ENCODE measurements at places on chromosomes 13 and 19.
A peak's percentile ranks its signal among the peaks of the same experiment; 100 is the strongest.

- no peak for DNase-seq
Measured at GRCh38 chr19:18392926-18393325, 4.5 kb downstream of the LRRC25 start.

DNA sequence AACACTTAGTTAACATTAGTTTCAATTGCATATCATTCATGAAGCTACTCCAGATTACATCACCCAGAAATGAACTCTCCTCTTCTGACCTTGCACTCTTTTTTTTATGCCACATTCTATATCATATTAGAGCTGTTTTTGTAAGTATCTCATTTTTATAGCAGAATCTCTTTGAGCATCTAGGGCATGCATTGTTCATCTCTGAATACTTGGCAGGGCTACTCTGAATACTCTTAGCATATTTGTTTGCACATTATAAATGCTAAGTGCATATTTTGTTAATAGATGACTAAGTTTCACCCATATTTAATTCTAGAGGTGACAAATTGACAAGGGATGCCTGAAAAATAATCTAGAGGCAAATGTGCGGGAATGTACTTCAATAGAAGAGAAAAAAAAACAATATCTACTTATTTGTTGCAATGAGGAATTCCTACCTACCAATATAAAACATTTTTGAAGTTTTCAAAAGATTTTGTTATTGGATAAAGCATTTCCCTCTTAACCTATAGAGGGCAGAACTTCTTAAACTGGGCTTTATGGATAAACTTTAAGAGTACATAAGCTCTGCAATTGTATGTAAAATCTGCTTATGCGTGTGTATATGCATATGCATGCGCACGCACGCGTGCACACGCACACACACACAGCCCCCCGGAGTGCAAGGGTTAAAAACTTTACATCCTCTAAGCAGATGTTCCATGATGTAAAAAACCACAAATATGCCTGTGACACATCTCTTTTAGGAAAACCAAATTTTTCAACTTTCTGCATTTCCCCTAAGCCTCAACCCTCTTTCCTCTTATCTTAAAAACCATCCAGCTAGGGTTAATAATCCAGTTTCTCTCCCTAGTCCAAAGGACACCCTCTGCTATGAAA is 73.0 kb upstream of the OXGR1 start:
- no peak for DNase-seq

DNA sequence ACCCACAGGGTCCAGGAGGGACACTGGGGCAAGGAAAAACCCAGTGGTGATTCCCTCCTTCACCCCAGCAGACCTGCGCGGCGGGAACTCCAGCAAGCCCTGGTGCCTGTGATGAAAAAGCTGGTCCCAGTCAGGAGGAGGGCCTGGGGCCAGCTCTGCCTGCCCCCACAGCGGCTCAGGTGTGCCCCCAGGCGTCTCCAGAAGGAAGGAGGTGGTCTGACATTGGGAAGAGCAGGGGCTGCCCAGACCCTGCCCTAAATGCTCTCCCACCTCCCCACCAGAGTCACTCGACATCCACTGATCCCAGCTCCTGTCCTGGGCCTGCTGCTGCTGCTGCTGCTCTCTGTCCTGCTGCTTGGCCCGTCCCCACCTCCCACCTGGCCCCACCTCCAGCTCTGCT is 6.2 kb downstream of the PTH2 start:
- no peak for DNase-seq

DNA sequence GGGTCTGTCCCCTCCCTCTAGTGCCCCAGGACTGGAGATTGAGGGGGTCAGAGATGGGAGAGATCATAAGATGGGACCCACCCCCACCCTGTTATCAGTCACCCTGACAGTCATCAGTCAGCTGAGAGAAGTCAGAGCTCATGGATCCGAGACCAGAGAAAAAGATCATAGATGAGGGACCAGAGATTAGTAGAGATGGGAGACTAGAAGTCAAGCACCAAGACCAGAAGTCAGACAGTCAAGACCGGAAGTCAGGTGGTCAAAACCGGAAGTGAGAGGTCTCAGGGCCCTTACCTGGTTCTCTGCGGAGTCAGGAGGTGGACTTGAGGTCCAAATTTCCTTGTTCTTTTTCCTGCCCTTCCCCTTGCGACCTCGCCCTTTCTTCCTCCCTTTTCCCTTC is 7.0 kb downstream of the COL5A3 start:
- no peak for DNase-seq

GRCh38 chr13:54261856-54262255 is 1233.2 kb downstream of the OLFM4 start:
- no peak for DNase-seq

DNA sequence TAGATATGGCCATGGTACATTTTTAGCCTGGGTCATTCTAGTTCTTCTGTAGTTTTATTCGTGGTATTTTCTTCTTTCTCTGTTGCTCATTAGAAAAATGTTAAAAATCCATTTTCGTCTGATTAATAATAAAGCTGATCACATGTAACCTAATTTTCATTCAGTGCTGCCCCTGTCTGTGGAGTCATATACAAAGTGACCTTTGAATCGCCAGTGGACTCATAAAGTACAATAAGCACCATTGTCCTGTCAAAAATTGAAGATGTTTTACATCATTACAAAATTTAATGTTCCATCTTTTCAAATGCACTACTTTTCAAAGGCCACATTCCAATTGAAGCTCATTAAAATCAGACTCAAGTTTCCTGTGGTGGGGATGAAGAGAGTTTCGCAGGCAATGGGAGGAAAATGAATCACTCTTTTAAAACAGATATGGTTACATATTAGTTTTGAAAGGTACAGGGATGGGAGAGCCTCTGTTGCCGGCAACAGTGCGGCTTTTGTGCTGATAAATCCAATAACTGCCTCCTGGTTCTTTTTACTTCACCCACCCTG is 205.4 kb downstream of the ZNF536 start:
- DNase-seq: no peak

DNA sequence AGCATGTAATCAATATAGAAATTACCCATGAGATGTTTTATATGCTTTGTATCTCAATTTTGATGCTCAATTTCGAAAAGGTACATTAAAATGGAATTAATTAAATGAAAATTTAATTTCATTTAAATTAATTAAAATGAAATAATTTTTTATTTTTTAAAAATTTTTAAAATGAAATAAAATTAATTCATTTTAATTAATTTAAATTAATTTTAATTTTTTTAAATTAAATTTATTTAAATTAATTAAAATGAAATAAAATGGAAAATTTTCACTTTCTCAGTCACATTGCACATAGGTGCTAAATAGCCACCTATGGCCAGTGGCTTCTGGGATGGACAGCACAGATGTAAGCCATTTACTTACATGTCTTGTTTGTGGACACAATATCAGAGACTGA is 4.2 kb upstream of the SULT2B1 start:
- DNase-seq: no peak

- no peak for DNase-seq
Measured at GRCh38 chr13:33169273-33169980, 116.1 kb downstream of the STARD13 start.

DNA sequence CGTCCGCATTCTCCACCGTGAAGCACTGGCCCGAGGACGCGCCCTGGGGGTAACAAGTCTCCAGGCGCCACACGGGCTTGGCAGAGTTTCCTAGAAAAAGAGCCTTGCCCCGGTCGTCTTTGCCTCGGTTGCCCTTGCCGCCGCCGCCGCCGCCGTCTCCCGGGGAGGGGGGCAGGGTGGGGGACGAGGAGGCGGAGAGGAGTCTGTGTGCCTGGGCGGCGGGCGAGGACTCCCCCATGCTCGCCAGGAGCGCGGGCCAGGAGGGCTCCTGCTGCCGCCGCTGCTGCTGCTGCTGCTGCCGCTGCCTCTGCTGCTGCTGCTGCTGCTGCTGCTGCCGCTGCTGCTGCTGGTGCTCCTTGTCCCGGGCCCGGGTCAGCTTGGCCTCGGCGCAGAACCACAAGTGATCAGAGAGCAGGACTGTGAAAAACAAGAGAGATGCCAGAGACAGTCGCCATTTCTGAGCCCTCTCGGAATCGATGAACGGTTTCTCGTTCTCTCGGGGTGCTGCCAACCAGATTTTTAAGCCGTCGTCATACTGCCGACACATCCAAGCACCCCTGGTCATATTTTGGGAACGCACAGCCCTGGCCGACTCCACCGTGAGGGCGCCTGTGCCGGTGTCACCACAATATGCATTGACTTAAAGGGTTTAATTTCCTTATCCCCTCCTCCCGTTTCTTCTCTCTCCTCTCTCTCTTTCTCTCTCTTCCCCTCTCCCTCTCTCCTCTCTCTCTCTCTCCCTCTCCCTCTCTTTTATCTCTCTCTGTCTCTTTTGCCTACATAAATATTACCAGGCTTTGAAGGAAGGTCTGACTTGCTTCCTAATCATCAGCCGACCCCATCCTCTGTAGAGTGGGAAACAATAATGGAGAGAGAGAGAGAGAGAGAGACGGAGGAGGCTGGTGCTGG is 349.1 kb downstream of the LIG4 start:
- no peak for DNase-seq

DNA sequence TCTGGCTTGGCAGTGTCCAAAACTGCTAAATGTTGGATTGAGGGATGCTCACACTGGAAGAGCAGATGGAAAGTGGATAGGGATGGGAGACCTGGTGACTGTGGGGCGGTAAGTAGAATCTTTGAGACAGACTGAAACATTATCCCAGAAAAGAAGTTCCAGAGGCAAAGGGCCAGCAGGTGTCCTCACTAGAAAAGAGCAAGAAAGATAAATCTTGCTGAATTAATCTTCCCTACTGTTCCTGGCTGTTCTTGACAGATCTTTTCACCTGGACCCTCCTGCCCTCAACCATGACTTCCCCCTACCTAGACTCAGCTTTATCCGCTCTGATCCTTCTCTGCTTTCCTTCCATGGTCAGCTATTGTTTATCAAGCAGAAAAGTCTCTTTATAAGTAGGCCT is 35.0 kb upstream of the FRY start:
- DNase-seq: no peak

DNA sequence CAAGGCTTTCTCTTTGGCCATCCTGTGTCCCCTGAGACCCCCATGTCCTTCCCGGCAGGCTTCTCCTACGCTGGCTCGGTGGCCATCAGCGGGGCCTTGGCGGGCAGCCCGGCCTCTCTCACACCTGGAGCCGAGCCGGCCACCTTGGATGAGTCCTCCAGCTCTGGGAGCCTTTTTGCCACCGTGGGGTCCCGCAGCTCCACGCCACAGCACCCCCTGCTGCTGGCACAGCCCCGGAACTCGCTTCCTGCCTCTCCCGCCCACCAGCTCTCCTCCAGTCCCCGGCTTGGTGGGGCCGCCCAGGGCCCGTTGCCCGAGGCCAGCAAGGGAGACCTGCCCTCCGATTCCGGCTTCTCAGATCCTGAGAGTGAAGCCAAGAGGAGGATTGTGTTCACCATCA is 14.2 kb downstream of the PLEKHJ1 start:
- DNase-seq: no peak

DNA sequence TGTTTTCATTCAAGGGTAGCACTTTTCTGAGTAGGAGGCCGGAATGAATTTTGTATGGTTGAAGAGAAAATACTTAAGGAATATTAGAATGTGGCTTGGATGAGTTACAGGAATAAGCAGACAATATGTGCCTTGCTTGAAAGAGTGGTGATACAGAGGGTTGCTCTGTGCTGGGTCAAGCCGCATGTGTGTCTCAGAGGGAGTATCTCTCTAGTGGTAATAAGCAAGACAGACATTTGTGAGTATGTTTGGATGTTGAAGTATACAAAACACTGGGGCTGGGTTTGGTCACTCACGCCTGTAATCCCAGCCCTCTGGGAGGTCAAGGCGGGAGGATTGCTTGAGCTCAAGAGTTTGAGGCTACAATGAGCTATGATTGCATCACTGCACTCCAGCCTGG is 103.9 kb downstream of the LMO7 start:
- DNase-seq: no peak

DNA sequence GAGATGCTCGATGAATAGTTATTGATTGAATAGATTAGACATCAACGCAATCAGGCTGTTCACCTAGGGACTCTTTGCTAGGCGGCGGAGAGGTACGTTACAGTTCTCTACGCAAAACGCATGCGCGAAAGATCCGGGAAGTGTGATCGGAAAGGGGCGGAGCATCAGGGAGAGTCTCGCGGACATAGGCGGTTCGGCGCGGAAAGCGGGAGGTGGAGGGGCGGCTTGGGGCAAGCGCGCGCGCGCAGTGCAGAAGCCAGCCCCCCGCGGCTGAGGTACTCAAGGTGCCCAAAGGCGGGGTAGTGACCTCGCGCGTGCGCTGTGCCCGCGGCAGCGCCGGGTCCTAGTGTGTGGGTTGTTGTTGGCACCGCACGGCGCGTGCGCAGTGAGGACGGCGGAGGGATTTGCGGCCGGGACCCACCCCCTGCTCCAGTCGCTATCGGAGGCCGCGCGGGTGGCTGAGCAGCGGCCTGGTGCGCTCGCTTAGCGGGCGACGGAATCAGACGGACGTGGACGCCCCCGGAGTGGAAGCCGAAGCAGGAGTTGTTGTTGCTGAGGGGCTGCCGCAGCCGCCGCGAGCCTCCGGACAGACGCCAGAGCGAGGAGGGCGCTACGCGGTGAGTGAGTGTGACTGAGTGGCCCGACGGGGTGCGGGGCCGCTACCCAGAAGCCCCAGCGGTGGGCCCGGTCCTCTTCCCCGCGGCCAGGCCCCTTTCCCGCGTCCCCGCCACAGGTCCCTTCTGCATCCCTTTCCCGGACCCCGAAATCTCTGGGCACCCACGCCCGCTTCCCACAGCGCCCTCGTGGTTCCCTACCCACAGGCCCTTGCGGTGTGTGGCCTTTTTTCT is at the start of gene SNRNP70:
Gene SNRNP70 (plus strand): TSS at position 432 of the 848 bp plus-strand sequence. CDS start 964 bp downstream, outside the sequence.
- peak; percentile 95 for DNase-seq

DNA sequence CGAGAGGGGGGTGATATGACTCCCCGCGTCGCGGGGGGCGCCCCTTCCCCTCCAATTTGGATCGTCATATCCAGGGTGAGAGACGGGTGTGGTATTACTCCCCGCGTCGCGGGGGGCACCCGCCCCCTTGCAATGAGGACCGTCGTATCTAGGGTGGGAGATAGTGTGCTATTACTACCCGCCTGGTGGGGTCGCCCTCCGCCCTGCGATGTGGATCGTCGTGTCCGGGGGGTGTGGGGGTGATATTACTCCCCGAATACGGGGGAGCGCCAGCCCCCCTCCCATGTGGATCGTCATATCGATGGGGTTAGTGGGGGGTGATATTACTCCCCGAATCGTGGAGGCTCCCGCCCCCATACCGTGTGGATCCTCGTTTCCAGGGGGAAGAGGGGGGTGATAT is 29.2 kb upstream of the RGCC start:
- DNase-seq: peak; percentile 17

DNA sequence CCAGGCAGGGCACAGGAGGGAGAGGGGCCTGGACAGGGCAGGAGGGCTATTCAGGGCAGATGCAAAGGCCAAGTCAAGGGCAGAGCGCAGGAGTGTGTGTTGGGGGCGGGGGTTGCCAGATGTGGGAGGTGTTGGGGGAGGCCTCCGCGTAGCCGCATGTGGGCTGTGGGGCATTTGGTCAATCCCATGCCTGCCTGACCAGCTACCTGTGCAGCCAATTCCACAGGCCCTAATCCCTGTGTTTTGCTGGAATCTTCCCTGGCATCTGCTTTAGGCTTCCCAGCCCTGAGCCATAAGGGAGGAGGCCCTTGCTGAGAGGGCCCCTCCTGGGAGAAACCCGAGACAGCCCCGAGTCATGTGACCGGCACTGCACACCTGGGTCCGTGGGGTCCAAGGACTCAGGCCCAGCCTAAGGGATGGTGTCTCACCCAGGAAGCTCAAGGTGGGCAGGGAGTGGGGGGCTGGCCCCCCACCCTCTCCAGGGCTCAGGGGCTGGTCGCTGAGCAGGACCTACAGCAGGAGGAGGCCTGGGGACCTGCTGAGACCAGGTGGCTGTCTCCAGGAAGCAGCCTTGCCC is 20.3 kb downstream of the RFX1 start:
- no peak for DNase-seq
